ENCODE measurements at places on chromosomes 3 and 15.

DNA sequence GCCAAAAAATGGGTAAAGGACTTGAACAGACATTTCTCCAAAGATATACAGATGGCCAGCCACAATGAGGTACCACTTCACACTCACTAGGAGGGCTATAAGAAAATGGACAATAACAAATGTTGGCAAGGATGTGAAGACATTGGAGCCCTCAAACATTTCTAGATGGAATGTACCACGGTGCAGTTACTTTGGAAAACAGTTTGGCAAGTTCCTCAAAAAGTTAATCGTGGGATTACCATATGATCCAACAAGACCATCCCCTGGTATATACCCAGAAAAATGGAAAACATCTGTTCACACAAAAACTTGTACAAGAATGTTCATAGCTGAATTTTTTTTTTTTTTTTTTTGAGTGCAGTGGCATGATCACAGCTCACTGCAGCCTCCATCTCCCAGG is 15.9 kb upstream of the HRH1 start:
- no peak for DNase-seq

GRCh38 chr3:193662757-193663322 is 69.8 kb downstream of the OPA1 start:
- DNase-seq: no peak

DNA sequence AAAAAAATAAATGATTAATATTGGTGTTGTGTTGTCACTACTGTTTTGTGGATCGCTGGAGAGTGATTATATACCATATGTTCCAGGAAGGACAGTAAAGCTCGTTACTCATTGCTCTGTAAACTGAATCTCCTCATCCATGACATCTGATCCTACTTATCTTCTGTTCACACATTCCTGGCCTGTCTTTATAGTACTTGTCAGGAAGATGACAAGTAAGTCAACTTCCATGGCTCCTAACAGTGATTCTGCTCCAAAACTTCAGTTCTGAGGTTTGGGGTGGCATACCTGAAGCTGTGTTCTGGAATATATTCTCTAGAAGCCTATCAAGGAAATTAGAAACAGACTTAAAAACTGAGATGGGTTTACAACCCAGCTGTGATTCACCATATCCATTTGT is 288.9 kb downstream of the ZBBX start:
- no peak for DNase-seq

DNA sequence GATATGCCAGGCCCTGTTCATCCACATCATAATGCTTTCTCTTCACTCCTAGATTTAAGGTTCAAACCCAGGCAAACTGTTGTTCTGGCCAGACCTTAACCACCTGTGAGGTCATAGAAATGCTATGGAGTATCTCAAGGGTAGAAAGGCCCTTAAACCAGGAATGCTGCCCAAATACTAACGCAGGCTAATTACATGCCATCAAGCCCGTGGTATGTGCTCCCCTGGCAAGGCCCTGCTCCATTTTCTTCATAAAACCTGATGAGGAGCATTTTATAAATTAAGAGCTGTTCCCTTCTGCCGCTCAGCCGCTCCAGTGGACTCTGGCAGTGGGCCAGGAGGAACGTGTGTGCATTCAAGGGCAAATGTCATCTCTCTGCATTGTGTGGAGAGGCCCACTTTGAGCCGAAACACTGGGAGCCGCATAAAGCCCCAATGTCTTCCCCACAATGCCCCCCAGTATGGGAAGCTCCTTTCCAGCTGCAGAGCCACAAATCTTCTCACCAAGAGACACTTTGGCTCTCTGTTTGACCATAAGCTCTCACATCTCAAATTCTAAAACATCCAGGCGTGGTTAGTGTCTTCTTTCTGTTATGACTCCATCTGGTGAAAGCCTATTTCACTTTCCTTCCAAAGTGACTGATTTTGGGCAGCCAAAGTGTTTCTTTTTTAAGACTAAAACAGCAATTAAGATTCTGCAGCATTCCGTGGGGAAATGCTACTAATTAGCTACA is 210.8 kb upstream of the NR2E3 start:
- DNase-seq: no peak

- no peak for DNase-seq
These were observed 13.2 kb upstream of the GNB4 start for GRCh38 chr3:179464323-179465092.

DNA sequence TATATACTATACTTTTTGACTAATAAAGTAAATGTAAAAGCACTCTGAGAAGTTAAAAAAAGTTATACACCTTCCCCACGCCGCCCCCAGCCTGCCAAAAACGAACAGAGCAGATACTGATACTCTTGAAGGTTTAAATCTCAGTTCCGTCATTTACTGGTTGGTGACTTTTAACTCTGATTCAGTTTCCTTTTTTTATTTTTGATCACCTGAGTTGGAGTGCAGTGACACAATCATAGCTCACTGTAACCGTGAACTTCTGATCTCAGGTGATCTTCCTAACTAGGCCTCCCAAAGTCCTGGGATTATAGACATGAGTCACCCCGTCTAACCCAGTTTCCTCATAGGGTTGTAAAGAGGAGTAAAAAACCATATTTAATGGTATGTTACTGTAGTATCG is 3.3 kb upstream of the TIPIN start:
- DNase-seq: no peak

- DNase-seq: no peak
These were observed 1031.7 kb upstream of the CFAP20DC start for GRCh38 chr3:60081381-60082095.

DNA sequence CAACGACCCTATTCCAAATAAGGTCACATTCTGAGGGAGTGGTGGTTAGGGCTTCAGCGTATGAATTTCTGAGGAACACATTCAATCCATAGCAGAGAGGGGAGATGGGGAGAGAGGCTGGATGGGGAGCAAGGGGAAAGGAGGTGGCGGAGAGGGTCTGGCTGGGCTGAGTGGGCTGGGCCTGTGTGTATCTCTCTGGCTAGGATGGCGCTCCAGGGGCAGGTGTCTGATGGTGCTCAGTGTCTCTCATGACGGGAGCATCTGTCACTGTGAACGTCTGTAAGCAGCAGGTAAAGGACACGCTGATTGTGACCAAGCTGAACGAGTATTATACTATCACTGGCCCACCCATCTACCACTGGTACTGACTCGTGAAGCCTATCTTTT is 159.6 kb downstream of the XXYLT1 start:
- no peak for DNase-seq

- no peak for DNase-seq
These were observed 117.1 kb upstream of the TJP1 start for GRCh38 chr15:29939404-29939803.

DNA sequence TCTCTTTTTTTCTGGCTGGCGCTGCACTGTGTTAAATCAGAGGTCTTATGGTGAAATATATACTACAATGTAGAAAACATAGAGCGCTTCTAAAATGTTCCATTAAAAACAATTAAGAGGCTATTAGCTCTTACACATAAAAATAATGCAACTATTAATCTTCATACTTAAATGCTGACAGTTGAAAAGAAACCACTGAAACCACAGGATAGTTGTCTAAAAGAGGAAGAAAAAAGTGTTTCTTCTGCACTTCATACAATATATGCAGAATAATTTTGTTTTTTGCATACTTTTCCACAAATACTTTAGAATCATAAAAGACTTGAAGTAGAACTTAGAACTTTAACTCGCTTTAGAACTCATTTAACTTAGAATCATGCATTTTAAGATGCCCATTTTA is 170.5 kb downstream of the PYDC2 start:
- no peak for DNase-seq

DNA sequence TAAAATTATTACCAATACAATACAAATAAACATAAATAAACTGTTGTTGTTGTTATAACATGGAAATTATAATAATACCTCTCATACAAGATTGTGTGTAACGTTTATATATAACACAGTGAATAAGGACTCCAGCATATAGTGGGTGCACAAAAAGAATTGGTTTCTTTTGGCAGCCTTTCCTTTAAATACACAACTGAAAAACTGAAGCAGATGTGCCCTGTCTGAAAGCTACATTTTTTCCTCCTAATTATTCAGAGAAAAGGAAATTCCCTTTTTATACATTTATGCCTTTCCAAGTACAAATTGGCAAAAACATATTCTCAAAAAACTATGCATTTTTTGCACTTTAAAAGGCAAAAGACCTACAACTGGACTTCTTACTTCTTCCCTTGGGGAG is 928.9 kb upstream of the NR2F2 start:
- no peak for DNase-seq

DNA sequence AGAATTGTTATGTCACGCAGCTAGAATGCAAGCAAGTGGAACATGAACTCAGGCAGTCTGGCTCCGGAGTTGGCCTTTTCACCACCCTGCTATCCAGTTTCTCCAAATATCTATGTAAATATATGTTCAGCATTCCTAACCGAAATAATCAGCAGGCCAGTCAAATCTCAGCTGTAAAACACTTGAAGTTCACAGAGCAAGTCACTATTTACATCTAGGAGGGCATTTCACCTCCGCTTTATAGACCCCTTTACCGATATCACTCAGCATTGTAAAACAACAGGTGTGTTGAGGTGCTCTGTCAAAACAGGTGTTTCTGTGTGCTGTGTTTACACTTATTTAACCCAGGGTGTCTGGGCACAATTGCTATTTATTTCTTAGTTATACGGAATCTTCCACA is 12.2 kb upstream of the HES1 start:
- no peak for DNase-seq

GRCh38 chr3:194575484-194576210 is 57.6 kb downstream of the TMEM44 start:
- DNase-seq: peak; percentile 29

GRCh38 chr3:32432711-32433530 is 41.3 kb downstream of the CMTM7 start:
- no peak for DNase-seq

DNA sequence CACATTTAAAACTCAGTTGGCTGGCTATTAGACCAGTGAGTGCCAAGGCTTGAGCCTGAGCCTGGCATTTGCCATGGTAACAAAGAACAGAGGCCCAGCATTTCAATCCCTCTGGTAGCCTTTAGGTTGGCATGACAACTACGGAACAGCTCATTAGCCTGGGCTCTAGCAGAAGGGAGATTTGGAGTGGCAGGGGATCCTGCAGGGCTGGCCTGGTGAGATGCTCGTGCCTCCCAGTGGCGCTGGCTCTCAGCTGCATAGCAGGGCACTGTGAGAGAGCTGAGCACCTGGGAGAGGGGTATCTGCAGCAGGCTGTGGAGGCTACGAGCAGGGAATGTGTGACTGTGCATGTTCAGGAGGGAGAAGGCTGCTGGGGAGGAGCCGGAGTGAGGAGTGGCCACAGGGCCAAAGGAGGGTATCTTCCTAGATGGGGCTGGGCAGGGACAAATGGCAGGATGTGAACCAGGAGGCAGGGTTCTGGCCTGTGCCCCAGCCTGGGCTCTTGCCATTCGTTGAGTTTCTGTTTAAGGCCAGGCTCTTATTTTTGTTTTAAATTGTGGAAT is 5.6 kb upstream of the ABTB1 start:
- DNase-seq: no peak

DNA sequence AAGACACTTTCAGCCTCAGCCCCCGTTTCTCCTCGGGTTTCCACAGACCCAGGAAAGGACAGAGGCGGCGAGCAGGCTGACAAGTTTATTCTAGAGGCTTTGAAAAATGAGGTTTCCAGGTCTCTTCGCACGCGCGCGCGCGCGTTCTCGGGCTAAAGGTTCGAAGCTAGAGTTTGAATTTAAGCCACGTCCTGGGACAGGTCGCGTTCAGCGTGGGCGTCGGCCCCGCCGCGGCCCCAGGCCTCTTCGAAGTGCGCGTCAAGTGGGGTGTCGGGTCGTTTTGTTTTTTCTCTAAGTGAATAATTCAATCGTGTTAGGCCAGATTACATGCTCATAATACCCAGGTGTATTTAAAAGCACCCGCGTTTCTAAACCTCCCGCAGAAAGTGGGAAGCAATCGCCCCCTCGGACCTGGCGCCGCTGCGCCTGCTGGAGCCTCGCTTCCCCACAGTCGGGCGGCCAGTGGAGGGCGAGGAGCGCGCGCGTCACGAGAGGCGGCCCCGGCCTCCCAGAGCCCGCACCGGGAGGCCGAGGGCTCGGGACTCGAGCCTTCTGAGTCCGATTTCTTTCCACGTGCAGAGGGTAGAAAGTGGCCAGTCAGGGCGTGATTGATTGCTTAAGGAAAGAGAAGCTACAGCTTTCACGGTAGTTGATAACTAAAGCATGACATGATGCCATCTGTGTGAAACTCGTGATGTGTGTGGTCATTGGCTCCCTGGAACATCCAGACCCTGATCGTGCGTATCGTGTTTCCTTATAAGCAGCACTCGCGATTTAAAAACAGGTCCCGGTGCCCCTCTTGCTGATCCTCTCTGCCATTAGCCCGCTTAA is 15.8 kb upstream of the SOX2 start:
- no peak for DNase-seq

- no peak for DNase-seq
These were observed 23.6 kb downstream of the ZBTB38 start for GRCh38 chr3:141391991-141392316.

- DNase-seq: no peak
These were observed 445.3 kb downstream of the C3orf38 start for GRCh38 chr3:88595026-88595425.

GRCh38 chr3:188198760-188199327 is 44.9 kb downstream of the LPP start:
- DNase-seq: no peak

GRCh38 chr3:73499787-73500186 is 125.0 kb downstream of the PDZRN3 start:
- no peak for DNase-seq

DNA sequence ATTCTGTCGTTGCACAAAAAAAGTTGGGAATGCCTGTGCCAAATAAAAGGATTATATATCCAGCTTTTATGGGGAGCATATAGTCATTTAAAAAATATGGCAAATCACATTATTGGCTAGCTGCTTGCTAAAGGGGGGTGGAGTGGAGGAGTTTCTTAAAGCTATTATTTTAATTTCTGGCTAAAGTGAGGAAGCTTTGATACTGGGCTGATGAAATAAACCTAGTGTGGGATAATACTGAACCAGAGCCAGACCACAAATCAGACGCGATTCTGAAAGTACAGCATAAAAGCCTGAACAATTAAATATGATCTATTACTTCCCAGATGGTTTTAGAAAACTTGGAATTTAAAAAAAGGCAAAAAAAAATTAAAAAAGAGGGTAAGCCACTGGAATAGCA is 14.4 kb downstream of the POLR2M start:
- DNase-seq: no peak

DNA sequence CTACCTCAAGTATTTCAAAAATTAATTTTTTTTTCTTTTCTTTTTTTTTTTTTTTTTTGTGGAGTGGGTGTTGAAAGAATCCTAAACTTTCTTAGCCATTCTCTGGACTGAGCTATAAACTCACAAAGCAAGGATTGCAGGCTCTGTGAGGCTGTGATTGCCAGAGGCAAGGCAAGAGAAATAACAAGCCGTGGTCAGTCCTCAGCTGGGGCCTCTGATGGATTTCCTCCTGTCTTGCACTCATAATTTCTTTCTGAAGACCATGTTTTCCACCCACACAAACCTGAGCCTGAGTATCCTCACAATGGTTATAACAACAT is 1.3 kb downstream of the CX3CR1 start:
- DNase-seq: no peak

- no peak for DNase-seq
These were observed 139.4 kb downstream of the BBX start for GRCh38 chr3:107662124-107662507.

GRCh38 chr3:23112491-23112890 is 90.6 kb upstream of the UBE2E2 start:
- DNase-seq: no peak
